ENCODE measurements at places on chromosomes 1 and 21.

- DNase-seq, result no peak
These were observed 108.7 kb downstream of the USH2A start for GRCh38 chr1:216314379-216315095.

GRCh38 chr1:101119289-101119688 lies 93.7 kb upstream of the DPH5 start:
- DNase-seq, result no peak

DNA sequence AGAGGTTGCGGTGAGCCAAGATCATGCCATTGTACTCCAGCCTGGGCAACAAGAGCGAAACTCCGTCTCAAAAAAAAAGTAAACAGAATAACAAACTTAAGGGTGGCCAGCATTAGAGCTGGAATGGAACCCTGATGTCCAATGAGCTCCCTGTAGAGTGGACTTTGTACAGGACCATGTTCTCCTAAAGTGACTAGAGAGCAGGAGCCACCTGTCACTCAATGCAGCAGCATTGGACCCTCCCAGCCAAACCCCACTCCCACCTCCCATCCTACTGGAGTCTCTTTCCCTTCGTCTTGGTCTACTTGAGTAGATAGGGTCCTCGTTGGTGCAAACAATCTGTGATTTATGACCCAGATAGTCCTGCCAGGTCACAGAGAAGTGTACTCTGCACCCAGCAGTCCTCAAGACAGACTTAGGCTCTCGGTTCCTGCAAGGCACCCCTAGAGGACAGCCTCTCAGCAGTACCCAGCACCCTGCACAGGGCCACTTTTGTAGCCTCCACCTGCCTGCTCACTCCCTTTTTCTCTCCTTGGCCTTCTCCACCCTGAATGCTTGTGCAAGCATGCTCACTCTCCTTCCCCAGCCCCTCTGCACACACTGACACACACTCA lies 69.2 kb upstream of the ZNF281 start:
- DNase-seq, result no peak

DNA sequence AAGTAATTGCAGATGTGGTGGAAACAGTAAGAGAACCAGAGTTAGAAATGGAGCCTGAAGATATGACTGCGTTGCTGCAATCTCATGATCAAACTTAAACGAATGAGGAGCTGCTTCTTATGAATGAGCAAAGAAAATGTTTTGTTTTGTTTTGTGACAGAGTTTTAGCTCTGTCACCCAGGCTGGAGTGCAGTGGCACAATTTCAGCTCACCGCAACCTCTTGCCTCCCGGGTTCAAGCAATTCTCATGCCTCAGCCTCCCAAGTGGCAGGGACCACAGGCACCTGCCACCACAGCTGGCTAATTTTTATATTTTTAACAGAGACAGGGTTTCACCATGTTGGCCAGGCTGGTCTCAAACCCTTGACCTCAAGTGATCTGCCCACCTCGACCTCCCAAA lies 53.3 kb upstream of the NFASC start:
- DNase-seq, result no peak

DNA sequence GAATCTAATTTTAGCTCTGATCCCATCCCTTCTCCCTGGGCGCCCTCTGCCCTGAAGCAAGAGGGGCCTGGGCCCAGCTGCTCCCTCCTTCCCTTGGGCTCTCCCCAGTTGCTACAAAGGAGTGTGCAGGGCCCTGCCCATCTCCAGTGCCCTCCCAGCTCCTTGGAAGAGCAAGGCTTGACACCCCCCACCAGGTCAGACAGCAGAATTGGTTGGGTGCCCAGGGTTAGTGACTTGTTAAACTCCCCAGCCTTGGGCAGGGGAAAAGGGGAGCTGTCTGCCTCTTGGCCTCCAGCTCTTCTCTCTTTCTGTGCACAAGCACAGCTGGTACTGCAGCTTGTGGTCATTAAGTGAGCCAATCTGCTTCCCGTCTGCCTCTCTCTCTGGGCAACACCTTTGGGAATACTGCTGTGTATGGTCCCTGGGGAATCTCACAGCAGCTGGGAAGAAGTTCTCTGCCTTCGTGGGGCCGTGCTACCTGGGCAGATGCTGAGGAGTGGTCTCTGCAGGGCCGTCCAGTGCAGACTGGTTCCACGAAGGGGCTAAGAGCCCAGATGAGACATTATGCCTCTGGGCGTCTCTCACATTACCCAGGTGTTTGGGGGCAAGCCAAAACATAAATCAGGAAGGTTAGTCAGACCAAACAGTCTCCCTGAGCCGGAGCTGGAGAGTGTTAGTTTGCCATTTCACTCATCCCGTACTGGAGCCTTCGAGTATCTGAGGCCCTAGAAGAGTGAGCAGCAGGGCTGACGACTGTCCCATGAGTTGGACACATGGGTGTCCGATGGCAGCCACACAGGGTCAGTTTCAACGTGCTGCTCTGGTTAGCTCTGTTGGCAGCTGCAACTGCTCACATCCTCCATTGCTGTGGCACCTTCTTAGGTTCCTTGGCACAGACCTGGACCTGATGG lies 37.3 kb downstream of the TMEM53 start:
- DNase-seq, result no peak

GRCh38 chr1:57250021-57250420 lies 173.8 kb downstream of the DAB1 start:
- no peak for DNase-seq

DNA sequence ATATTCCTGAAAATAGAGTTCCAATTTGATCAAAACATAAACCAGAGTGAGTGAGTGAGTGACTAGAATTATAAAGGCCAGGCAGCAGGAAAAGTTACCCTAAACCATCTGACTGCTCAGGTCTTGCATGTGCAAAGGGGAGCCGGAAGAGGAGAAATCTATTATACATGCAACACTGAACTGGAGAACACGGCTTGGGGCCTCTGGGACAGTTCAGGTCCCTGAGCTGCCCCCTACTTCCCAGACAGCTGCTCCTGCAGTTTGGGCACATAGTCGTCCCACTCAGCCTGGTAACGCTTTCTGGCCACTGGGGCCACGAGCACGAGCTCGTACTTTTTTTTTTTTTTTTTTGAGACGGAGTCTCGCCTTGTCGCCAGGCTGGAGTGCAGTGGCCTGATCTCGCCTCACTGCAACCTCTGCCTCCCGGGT lies 40.1 kb downstream of the PTPRC start:
- DNase-seq, result peak; percentile 64

DNA sequence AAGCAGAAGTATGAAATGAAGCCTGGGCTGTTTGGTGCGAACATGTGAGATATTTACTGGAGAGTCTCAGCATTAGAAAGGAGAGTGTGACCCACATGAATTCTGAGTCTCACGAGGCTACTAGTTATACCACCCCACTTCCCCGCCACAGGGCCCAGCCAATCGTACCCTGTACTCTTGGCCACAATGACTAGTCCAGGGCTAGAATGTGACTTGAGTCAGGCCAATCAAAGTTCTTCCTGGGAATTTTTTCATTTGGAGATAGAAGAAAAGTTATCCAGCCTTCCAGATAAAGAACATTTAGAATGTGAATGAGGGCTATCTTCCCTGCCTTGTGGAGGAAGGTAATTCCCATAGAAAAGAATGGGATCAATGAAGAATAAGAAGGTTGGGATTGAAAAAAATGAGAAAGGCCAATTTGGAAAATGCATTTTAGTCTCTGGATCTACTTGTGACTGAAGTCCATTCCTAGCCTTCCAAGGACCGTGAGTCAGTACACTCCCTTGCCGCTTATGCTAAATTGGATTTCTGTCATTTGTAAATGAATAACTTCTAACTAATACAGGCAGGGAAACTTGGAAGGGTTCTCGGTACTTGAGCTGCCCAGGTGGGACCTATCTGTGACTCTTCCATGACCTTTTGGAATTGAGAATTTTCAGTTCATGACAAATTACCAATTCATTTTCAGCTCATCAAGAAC lies 12.3 kb upstream of the RIMKLA start:
- no peak for DNase-seq

DNA sequence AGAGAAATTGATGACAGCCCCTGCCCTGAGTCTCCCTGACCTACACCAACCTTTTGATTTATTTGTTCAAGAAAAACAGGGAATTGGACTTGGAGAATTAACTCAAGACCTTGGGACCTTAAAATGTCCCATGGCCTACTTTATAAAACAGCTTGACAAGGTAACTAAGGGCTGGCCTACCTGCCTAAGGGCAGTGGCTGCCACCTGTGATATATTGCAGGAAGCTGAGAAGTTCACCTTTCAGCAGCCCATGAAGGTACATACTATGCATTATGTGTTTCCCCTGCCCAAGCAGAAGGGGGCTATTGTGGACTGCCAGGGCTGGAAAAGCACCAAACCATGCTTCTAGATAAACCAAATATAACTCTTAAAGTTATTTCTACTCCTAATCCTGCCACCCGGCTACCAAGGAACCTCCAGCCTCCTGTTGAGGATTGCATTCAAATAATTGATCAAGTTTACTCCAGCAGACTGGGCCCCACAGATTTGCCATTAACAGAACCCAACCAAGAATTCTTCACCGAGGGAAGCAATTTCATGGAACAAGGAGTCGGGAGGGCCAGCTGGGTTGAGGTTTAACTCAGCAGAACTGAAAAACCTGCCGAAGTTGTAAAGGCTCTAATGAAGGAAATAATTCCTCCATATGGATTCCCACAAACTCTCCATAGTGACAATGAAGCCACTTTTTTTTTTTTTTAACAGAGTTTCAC lies 28.2 kb downstream of the LACTBL1 start:
- DNase-seq, result no peak

GRCh38 chr1:11331036-11331944 lies 58.3 kb downstream of the UBIAD1 start:
- no peak for DNase-seq

GRCh38 chr1:52706941-52707926 lies 9.1 kb upstream of the COA7 start:
- no peak for DNase-seq

- peak; percentile 11 for DNase-seq
These were observed 22.7 kb downstream of the COL6A2 start for GRCh38 chr21:46120301-46121285.

GRCh38 chr1:248860007-248860406 lies 1.1 kb upstream of the ZNF692 start:
- DNase-seq, result no peak

DNA sequence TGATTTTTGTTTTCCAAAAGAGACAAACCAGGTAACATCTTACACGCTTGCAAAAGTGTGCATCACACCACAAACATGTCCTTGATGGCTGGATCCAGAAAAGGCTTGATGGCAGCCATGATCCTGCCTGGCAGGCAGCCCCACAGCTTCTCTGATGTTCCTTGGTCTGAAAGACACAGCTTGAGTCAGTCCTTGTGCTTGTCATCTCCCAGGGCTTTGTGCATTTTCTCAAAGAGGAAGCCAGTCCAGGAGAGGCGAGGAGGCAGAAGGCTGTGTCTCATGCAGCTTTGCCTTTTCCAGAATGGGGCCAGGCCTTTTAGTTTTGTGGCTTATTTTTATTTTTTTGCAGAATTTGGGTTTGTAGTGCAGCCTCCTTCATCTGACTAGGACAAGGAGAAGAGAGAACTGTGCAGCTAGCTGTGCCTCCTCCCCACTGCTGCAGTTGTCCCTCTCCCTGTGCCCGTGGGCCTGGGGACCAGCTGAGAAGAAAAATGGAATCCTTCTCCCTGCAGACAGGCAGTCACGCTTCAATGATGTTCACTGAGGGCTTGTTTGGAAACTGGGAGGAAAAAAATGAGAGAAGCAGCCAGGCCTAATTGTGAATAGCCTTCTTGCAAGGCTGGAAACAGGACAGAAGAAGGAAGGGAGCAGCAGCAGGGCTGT lies 7.4 kb downstream of the FNDC5 start:
- DNase-seq, result peak; percentile 19

- no peak for DNase-seq
These were observed 14.6 kb downstream of the ACTN2 start for GRCh38 chr1:236700903-236701302.

GRCh38 chr21:29265690-29266479 lies 32.8 kb upstream of the BACH1 start:
- DNase-seq, result no peak

GRCh38 chr1:183841950-183842794 lies 37.3 kb downstream of the RGL1 start:
- no peak for DNase-seq

DNA sequence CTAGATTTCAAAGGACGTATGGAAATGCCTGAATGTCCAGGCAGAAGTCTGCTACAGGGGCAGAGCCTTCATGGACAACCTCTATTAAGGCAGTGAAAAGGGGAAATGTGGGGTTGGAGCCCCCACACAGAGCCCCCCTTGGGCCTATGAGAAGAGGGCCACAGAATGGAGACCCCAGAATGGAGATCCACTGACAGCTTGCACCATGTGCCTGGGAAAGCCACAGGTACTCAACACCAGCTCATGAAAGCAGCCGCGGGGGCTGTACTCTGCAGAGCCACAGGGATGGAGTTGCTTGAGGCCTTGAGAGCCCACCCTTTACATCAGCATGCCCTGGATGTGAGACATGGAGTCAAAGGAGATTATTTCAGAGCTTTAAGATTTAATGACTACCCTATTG lies 108.7 kb downstream of the DMRTB1 start:
- DNase-seq, result no peak

DNA sequence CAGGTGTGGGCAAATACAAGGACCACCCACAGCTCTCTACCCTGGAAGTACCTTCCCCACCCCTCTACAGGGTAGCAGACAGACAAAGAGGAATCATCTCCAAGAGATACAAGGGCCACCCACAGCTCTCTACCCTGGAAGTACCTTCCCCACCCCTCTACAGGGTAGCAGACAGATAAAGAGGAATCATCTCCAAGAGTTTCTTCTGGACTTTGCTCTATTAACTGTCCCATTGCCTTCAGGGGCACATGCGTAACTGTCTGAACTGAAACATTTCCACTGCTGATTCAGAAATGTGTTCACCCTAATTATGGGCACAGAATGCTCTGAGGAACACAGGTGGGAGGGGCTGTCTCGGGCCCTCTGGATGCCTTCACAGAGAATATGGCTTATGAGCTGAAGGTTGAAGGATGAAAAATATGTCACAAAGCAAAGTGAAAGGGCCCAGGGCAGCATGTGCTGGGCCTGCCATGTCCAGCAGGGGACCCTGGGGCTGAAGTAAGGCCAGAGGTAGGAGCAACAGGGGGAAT lies 43.9 kb downstream of the ZNF281 start:
- DNase-seq, result no peak

- no peak for DNase-seq
These were observed 89.9 kb upstream of the IPO9 start for GRCh38 chr1:201739080-201739479.

DNA sequence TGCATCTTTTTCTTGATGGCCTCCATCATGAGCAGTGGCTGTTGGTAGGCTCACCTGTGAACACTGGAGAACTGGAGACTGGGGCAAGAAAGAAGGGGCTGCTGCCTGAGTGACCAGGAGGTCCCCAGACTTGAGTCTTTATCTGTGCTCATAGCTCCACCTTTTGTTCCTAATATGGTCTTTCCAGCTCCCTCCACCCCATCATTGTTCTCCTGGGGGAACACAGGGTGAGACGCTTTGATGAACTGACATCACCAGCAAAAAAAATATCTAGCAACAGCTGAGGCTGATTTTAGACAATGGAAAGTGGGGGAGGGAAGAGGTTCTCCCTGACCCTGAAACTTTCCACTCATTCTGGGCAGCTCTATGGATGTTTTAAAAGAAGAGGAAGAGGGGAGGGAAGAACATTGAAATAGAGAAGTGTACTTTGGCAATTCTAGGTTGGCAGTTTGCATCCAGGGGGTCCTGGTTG lies at the start of gene TPM3:
TPM3 (minus strand) TSS at position 111 of the 472 bp plus-strand sequence; CDS start at position 29, 82 bp downstream.
- no peak for DNase-seq

GRCh38 chr1:98766255-98766654 lies 104.7 kb downstream of the SNX7 start:
- DNase-seq, result no peak

GRCh38 chr1:39124282-39124681 lies 80.2 kb upstream of the MACF1 start:
- no peak for DNase-seq
